ENCODE measurements at places on chromosomes 4 and X. TPM values are rescaled to one million over a fixed set of nuclear protein-coding genes. Genes with fewer than 3 reads are reported as not detected.

DNA sequence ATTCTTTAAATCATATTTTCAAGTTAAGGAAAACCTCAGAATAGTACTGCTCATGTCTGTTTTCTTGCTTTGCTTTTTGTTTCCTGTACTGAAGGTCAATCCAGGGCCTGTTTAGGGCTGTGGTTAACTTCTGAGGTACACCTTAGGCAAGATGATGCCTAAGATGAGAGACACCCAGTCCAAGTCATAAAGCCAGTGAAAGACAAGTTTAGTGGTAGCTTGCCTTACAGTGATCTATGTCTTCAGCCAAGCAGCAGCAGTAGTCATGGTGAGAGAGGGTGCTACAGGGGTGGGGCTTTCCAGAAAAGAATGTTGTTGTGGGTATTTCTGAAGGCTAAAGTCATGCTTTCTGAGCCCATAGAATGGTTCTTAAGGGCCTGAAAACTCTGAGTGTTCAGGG, 173.7 kb downstream of the VSIG4 start:
- no peak for DNase-seq

Gene FHIP1A
- 31.5 TPM for total RNA-seq

DNA sequence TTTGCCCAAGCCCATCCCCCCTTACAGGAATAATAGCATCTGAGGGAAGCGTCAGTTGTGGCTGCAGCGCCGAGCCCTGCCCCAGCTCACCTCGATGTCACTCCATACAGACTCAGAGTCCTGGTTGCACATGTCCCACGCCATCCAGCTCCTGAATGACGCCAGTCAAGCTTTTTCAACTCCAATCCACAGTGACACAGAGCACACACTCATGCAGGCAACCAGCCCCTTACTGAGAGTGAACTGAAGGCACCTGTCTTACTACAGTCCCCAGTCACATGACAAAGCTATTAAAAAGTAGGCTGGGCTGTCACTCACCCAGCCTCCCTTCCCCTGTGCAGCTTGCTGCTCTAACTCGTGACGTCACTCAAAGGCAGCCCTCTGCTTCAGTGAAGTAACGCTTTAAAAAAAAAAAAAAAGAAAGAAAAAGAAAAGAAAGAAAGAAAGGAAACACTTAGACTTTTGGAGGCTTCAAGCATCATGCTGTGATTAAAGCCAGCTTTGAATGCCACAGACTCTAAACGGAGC, at the start of gene PPARGC1A:
PPARGC1A (minus strand) TSS at position 234 of the 528 bp plus-strand sequence; CDS start at position 144, 90 bp downstream.
- peak; percentile 77 for DNase-seq

Gene MAP9
- total RNA-seq, result 1.7 TPM
